IMR-90 (cell line): ENCODE measurements at places on chromosomes 6 and 20.

DNA sequence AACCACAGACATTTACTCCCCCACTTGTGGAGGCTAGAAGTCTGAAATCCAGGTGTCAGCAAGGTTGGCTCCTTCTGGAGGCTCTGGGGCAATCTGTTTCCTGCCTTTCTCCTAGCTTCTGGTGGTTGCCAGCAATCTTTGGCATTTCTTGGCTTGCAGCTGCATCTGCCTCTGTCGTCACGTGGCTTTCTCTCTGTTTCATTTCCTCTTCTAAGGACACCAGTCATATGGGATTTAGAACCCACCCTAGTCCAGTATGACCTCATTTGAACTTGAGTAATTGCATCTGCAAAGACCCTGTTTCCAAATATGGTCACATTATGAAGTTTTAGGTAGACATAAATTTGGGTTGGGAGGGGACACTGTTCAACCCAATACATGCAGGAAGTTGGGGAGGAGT, 56.2 kb upstream of the EPB41L1 start:
- H3K36me3 ChIP-seq = no peaks in the 10 kb centered on the region
- peaks cover 3% of the 10 kb centered on the region; the same call in 1 of the 2 replicates for H3K4me1 ChIP-seq
- DNase-seq = peak; percentile 40

DNA sequence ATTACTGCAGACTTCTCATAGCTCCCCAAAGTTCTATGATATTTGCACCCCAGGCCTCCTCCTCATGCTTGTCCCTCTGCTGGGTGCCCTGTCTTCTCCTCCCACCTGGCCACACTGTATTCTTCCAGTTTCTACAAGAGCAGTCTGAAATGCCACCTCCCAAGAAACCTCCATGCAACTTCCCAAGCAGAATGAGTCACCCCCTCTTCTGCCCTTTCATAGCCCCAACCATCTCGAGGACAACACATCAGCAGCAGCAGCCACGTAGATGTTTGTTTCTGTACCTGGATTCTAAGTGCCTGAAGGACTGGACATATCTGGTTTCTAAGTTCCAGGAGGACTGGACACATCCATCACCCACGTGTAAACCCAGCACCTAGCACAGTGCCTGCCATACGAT, 6.6 kb upstream of the ULBP2 start:
- peak; percentile 34 for DNase-seq
- no peak overlapping the region for H3K27ac ChIP-seq
- H3K4me1 ChIP-seq = peaks cover 4% of the 10 kb centered on the region; the same call in 1 of the 2 replicates
- peaks cover 55% of the 10 kb centered on the region for H3K27me3 ChIP-seq
- no peaks in the 10 kb centered on the region for H3K36me3 ChIP-seq

DNA sequence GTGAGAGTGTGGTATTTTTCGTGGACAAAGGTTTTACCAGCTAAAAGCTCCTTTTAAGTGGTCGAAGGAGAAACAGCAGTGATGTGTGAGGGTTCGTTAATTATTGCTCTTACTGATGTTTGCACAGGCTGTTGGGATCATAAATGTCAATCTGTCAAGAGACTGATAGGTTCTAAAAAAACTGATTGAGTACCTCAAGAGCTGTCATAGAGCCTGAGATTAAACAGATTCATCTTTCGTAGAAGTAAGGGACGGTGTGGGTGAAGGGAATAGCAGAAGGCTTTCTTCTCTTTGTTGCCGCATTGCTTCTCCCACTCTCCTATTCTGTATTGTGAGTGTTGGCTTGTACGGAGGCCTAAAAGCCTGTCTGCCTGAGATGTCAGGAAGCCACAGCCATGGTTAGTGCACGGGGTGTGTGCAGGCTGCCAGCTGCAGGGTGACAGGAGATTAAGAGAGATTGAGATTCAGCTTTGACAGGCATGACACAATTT, 291.0 kb downstream of the ZFAND3 start:
- no peak overlapping the region for H3K4me3 ChIP-seq
- DNase-seq = no peak
- no peaks in the 10 kb centered on the region for H3K27me3 ChIP-seq

- DNase-seq = peak; percentile 8
- no peak overlapping the region for H3K4me3 ChIP-seq
- peaks cover 17% of the 10 kb centered on the region for H3K27me3 ChIP-seq
- no peaks in the 10 kb centered on the region for H3K4me1 ChIP-seq
Observed at GRCh38 chr20:24612799-24613775, 143.7 kb downstream of the SYNDIG1 start.

DNA sequence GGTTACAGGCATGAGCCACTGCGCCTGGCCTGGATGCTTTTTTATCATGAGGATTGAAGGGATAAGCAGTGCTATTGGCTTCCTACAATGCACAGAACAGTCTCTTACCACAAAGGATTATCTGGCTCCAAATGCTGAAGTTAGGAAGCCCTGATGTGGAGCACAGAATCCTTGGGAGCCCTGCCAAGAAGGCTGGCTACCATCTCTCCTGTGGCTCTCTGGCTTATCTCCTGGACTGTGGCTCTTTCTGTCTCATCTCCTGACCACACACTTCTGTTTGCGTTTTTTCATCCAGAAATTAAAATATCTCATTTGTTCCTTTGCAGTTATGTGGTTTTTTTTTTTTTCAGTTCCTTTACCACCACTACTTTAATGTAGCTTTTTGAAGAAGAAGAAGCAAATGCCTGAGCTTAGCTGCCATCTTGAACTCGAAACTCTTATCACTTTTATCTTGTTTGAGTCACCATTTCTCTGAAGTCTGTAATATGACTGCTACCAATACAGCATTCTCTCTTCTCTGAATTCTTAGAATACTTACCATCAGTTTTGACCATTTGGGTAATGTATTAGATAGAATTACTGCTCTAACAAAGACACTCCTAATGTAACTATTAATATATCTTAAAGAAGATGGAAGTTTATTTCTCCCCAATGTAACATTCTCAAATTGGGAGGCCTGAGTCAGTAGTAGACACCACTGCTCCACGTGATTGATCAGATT, 1044.7 kb downstream of the KIF16B start:
- no peaks in the 10 kb centered on the region for H3K27me3 ChIP-seq
- no peak overlapping the region for H3K27ac ChIP-seq
- DNase-seq = no peak

GRCh38 chr6:10720265-10720959, 2.5 kb upstream of the TMEM14C start:
- peak; percentile 17 for DNase-seq
- H3K36me3 ChIP-seq = peaks cover 4% of the 10 kb centered on the region
- H3K4me3 ChIP-seq = peak overlapping the region; percentile 76
- H3K27ac ChIP-seq = peak overlapping the region; percentile 82
- peaks cover 8% of the 10 kb centered on the region for H3K4me1 ChIP-seq

DNA sequence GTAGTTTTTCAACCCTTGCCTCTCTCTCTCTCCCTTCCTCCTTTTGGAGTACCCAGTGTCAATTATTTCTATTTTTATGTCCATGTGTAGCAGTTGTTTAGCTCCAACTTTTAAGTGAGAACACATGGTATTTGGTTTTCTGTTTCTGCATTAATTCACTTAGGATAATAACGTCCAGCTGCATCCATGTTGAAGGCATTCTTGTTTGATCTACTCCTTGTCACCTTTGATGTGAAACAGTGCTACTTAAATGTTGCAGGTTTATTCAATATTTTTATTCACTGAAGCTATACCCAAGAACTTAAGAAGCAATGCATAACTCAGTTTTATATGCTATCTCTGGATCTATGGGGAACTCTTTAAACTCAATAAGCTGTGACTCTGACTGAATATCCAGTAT, 465.2 kb upstream of the ADGRB3 start:
- H3K4me3 ChIP-seq = no peak overlapping the region
- no peak for DNase-seq
- H3K36me3 ChIP-seq = no peaks in the 10 kb centered on the region
- H3K27me3 ChIP-seq = no peaks in the 10 kb centered on the region
- no peak overlapping the region for H3K27ac ChIP-seq
- no peaks in the 10 kb centered on the region for H3K4me1 ChIP-seq
